ENCODE measurements at places on chromosomes 13 and 19.

GRCh38 chr13:42814868-42815267 lies 33.5 kb downstream of the FAM216B start:
- DNase-seq = no peak

- DNase-seq = no peak
These were observed 19.9 kb upstream of the DHRS12 start for GRCh38 chr13:51823863-51824262.

GRCh38 chr13:24747248-24748060 lies 16.5 kb upstream of the RNF17 start:
- DNase-seq = no peak

GRCh38 chr13:69820180-69820579 lies 287.4 kb upstream of the ATXN8OS start:
- DNase-seq = no peak

- DNase-seq = no peak
These were observed 9.8 kb downstream of the ELSPBP1 start for GRCh38 chr19:48004236-48004635.

GRCh38 chr13:24612726-24613125 lies 67.5 kb upstream of the ATP12A start:
- no peak for DNase-seq

- DNase-seq = no peak
These were observed 14.3 kb downstream of the PTH2 start for GRCh38 chr19:49408816-49409440.

DNA sequence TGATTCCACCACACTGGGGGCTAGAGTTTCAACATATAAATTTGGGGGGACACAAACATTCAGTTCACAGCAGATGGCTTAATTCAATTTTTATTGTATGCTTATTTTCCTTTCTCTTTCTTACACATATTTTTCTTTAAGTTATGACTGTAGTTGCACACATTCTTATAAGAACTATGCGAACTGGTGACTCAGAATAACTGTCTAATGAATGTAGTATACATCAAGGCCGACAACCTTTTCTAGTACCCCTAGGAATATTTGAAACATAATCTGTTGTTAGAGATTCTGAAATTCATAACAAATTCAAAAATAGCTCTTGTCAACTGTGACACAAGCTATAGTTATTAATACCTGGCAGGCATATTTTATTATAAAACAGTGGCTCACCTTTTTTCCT lies 695.6 kb downstream of the PCDH9 start:
- DNase-seq = no peak

DNA sequence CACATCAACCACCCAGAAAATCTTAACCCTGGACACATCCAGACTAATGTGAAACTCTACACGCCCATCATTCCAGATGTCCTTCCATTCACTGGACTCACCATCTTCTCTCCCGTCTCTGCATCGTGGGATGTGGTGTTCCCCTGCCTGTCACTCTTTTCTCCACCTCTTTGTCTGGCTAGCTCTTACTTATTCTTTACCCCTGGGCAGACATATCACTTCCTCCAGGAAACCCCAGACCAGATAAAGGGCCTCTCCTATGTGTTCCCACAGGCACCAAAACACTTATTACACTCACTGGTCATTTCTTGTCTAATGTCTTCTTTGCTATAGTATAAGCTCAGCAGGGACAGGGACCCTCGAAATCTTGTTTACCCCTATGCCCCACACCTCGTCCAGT lies 109.3 kb upstream of the IPO5 start:
- DNase-seq = no peak

GRCh38 chr19:36153126-36153525 lies 879 bp upstream of the COX7A1 start:
- no peak for DNase-seq

DNA sequence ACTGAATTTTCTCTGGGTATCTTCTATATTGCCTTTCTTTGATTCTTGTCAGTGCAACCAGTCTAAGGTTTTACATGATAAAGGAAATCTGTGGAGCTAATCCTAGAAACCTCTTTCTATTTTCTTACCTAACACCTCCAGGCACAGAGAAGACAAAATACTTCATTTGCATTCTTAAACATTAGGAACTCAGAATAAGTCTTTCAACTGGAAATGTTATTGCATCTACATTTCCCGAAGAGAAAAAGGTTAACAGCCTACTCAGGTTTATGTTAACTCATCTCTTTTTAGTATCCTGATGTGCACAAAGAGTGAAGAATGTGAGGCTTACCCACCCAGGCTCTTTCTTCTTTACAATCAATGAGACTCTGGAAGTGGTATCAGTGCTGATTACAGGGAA lies 106.7 kb downstream of the PCCA start:
- no peak for DNase-seq

DNA sequence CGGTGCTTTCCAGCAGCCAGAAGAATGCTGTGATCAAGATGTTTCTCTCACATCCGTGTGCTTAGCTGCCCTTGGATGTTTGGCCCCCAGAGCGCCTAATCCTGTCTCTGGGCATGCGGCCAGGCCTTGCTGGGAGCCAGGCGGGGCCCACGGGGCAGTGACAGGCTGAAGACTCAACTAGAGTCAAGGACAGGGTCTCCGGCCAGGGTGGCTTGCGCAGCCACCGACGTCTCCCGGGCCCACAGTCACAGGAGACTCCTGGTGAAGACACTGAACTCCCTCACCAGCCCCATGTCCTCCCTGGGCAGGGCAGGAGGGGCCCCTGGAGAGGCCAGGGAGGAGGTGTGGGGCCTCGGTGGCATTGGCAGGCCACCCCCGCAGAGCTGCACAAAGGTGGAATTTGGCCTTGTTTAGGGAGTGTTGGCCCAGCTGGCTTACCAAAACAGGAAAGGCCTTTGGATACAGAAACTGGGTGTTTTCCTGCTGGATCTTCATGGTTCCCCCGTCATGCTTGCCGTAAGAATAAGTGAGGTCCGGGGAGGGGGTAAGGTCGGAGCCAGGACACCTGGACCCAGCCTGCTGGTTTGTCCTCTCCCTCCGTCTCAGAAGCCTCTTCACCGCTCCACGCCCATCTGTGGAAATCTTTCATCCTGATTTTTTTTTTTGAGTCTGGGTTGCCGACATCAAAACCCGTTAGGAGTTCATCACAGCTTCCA lies 10.0 kb upstream of the NDUFS7 start:
- DNase-seq = no peak

DNA sequence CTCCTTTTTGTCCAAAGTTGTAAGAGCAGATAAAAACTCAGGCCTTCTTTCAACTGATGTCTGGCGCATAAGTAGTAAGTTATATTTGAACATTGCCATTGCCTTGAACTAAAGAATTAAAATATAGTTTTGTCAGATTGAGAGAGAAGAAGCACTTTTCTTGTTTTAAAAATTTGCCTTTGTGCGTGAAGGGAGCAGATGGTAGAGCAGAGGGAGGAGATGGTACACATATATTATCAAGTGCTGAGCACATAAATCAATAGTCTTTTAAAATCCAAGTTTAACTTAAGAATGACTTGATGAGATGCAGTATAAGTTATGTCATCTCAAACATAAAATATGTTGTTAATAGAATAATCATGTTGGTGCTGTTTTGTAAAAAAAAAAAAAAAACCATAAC lies 504.6 kb upstream of the KLHL1 start:
- DNase-seq = no peak

GRCh38 chr19:30556230-30556711 lies 184.1 kb downstream of the ZNF536 start:
- DNase-seq = no peak

DNA sequence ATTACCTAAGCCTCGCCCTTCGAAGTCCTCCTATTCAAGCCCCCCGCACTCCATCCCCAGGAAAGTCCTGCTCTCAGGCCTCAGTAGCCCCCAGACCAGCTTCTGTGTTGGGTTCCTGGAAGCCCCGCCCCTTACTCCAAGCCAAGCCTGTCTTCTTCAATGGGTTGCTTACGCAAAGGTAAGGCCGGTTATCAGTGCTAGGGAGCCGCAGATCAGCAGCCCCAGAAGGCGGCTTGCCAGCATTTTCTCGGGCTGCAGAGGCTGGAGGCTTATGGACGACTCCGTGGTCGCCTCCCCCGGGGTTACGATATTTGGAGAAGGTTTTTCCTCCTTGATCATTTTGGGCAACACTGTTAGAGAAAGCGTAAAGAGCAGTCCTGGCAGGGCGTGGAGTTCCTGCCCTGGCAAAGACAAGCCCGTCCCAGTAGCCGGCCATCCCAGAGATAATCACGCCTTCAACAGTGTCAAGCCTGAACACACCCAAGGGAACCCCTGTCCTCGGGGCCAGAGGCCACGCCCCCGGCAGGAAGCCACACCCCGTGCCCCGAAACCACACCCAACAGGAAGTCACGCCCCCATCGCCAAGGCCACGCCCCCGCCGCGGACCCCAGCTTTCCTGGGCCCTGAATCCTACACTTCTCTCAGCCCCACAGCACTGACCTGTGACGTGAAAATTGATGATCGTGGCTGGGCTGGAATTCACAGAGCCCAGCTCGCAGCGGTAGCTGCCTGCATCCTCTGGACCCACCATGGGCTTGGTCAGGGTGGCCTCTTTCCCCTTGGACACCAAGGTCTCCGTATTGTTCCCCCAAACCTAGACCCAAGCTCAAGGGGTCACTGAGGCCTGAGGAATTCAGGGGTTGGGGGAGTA lies 954 bp upstream of the RASIP1 start:
- DNase-seq = no peak

DNA sequence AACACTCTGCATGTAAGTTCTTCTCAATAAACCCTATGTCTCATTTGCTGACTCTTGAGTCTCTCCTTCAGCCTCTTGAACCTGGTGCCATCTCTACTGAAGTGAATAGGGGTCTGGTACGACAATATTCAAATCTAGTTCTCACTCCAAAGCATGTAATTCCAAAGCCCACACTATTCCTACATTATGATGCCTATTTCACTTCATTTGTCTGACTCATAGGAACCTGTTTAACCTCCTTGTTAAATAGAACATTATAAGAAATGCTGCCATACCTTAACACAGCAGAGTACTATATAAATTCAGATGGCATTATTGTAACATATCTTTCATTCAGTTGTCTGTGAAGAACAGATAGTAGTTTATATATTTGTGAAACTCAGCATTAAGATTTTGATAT lies 67.1 kb downstream of the STARD13 start:
- no peak for DNase-seq

DNA sequence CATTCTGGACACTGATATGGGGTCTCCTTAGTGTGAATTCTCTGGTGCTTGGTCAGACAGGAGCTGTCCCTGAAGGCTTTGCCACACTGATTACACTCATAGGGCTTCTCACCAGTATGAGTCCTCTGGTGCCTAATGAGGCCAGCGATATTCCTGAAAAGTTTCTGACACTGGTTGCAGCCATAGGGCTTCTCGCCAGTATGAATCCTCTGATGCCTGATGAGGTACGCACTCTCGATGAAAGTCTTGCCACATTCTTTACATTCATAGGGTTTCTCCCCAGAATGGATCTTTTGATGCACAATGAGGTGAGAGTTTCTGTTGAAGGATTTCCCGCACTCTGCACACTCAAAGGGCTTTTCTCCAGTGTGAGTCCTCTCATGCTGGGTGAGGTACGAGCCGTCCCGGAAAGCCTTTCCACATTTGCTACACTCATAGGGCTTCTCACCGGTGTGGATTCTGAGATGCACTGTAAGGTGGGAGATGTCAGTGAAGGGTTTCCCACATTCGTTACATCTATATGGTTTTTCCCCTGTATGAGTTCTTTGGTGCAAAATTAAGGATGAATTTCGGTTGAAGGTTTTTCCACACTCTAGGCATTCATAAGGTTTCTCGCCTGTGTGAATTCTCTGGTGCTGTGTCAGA lies 22.4 kb downstream of the ZNF329 start:
- DNase-seq = no peak

DNA sequence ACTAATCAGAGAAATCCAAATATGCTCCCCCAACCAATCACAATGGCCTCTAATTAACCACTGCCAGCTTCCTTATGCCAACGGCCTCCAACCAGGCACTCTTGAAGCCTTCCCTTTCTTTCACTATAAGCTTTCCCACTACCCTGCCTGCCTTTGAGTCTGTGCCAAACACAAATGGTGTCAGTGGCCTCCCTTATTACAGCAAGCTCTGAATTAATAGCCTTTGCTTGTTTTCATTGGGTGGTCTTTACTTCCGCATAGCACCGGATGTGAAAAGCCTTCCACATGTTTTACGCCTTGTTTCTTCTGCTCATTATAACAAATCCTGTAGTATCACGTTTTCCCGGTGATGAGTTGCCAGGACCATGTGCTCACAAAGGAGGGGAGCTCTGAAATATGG lies 1.4 kb upstream of the EDDM13 start:
- DNase-seq = no peak

DNA sequence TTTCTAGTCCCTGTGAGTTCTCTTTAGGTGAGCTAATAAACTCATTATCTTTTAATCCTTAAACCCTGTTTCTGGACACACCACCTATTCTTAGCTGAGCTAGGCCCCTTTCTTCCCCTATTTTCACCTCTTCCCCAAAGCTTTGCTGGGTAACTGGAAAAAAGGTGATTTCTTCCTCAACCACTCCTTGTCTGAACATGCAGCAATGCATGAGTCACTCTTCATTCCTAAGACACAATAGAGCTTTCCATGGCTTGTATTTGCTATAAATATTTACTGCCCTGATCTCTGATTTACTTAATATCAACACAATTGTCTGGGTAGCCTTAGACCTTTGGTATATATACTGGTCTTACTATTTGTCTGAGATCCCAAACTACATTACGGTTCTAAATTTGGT lies 370.9 kb downstream of the KLF5 start:
- DNase-seq = no peak

GRCh38 chr19:17136021-17136420 lies 60.4 kb downstream of the MYO9B start:
- no peak for DNase-seq

- no peak for DNase-seq
These were observed 1.9 kb upstream of the GTF2F1 start for GRCh38 chr19:6394831-6395230.

GRCh38 chr13:89790696-89791095 lies 1556.8 kb upstream of the MIR17HG start:
- DNase-seq = no peak

DNA sequence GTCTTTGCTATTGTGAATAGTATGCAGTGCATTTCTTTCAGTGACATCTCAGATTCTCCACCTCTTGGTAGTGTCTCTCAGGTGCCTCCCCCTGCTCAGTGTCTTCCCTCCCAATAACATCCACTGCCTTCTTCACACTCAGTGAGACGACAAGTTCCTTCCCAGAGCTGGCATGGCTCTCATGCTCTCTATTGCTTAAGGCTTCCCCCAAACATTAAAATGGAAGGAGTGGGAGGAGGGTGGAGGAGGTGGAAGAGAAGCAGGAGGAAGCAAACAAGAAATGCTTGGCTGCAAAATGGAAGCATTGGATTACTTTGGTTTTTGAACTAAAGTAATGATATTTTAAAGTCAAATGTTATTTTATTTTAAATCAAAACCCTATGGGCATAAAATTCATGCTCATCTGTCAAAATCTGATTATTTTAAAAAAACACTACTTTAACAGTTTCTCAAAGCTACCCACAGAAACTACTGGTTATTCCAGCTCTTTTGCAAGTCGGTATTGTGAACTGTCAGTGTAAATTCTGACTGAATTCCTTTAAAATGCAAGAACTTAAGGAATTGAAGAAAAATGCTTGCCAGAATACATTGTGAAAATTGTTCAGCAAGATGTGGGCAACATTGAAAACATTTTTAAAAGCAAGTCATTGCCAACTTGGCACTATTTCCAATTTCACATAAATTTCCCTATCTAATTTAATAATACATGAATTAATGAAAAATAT lies 727.6 kb upstream of the ARGLU1 start:
- no peak for DNase-seq
